OCI-LY7 (cell line): ENCODE measurements at places on chromosomes 16 and 17. TPM values are rescaled to one million over a fixed set of nuclear protein-coding genes. Genes with fewer than 3 reads are reported as not detected.

- no peak for DNase-seq
Measured at GRCh38 chr17:12386225-12386624, 279.5 kb upstream of the MYOCD start.

CACNG1 gene
- not detected in 2 replicates for total RNA-seq

IL34 gene
- total RNA-seq: not detected in 2 replicates

- DNase-seq: no peak
Measured at GRCh38 chr17:41657176-41657754, 31.4 kb upstream of the EIF1 start.

DNA sequence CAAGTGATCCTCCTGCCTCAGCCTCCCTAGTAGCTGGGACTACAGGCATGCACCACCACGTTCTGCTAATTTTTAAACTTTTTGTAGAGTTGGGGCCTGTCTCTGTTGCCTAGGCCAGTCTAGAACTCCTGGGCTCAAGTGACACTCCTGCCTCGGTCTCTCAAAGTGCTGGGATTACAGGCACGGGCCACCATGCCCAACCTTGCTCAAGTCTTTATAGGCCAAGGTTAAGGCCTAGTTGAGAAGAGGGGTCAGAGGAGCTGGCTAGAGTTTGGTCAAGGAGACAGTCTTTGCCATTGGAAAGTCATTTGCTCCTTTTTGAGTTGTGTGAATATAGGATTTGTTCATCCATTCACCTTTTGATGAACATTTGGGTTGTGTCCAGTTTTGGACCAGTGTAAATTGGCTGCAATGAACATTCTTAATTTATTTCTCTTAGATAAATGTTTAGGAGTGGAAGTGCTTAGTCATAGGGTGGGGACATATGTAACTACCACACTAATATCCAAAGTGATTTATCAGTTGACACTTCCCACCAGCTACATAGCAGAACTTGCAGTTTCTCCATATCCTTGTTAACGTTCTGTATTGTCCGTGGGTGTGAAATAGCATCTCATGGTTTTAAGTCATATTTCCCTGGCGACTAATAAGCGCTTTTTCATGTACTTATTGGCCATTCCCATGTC lies 30.7 kb upstream of the ARHGAP17 start:
- no peak for DNase-seq

DNA sequence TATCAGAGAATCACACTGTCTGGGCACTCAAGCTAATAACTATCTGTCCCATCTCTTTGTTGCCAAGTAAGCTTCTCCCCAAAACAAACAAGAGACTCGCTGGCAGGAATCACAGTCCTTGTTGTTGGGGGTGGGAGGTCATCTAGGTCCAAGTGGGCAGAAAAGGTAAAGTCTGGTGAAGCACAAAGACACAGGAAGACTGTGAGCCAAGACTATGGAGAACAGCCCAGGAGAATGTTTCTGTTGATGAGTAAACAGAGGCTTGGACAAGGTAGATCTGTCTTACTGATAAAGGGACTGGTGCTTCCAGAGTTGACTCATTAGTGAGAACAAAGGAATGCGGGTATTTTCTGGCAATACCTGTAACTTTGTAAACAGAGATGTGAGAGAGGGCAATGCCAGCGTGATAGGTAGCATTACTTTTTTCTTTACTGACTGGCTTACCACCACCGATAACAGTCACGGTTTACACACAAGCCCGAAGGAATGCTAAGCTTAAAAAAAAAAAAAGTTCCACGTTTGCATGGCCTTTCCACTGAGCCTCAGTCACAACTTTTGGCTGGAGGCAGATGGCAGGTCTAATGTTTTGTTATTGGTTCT lies 11.5 kb upstream of the MMD start:
- no peak for DNase-seq

GRCh38 chr17:61409301-61410112 lies 9.9 kb downstream of the TBX2 start:
- DNase-seq: no peak

DNA sequence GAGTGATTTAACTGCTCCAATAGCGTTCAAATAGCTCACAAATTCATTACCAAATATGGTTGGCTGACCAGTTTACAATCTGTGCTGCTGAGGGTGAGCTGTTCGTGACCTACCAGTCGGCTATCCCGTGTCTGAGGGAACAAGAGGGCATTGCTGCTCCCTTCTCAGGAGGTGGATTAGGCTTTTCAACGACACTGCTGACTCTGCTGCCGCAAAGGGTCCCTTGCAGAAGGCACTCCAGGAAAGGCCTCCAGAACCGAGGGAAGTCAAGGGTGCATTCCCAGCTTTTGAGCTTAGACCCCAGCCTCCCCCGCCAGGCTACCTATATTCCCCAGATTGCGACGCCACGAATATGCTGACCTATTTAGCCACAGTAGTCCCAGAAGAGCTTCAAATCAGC lies 32.3 kb downstream of the GJC1 start:
- no peak for DNase-seq

DNA sequence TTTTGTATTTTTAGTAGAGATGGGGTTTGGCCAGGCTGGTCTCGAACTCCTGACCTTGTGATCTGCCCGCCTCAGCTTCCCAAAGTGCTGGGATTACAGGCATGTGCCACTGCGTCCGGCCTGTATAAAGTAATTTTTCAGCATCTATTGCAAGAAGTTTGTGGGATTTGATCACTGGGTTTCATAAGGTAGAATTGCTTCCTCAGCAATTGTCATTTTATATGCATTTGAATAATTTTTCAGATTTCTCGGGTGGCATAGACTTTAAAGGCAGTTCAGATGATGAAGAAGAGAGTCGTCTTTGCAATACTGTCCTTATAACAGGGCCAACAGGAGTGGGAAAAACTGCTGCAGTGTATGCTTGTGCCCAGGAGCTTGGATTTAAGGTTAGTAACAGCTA lies 37.0 kb downstream of the TEFM start:
- no peak for DNase-seq

TERB1 gene
- 0.17 TPM in 1 of 2 replicates, not detected in the other for total RNA-seq

GRCh38 chr17:46810837-46811236 lies 7.7 kb downstream of the WNT3 start:
- no peak for DNase-seq

DNA sequence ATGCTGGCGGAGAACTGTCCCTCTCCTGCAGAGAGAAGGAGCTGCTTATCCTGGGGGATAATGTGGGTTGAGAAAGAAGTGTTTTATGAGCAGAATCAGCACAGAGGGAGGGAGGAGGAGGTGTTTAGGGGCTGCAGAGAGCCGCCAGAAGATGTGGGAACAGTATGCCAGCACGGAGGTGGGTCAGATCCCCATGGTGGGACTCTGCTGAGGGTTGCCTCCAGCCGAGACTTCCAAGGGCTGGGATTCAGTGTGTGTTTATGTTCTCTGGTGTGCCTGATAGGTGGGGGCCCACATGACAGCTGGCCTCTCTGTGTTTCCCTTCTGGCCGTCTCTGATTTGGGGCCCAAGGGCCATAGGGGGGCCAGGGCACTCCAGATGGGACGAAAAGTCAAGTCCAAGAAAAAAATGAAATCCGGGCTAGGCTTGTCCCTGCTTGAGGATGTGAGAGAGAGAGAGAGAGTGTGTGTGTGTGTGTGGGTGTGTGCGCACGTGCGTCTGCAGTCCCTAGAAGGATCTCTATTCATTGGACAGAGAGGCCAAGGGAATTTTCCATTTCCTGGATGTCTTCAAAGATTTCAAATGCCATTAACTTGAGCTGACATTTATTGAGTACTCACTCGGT lies 21.6 kb downstream of the PRKCB start:
- no peak for DNase-seq

KRT24 gene
- not detected in 2 replicates for total RNA-seq

- no peak for DNase-seq
Measured at GRCh38 chr17:76196675-76197074, 43.6 kb downstream of the RNF157 start.
